ENCODE measurements at places on chromosomes 4 and X.

DNA sequence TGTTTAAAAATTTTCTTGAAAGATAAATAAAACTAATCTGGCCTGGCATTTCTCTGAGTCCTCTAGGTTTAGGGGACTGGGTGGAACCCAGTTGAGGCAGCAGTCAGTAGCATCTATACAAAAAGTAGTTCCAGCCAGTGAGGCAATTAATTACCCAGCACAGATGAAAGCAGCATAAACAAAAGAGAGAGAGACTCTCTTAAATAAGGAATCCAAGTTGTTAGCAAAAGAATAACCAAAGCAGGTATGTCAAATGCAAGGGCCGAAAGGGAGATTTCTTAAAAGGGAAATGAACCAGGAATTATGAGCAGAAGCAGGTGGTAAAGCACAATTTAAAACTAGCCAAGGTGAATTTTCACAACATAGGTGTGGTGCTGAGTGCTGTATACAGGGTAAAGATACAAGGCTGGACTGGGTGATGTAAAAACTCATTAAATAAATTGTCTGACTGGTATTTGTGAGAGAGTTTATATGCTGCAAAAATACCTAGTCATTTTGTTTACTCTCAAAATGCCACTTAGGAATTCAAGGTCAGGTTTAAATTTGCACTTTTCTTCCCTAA lies 94.6 kb upstream of the GALNT7 start:
- no peak for DNase-seq

DNA sequence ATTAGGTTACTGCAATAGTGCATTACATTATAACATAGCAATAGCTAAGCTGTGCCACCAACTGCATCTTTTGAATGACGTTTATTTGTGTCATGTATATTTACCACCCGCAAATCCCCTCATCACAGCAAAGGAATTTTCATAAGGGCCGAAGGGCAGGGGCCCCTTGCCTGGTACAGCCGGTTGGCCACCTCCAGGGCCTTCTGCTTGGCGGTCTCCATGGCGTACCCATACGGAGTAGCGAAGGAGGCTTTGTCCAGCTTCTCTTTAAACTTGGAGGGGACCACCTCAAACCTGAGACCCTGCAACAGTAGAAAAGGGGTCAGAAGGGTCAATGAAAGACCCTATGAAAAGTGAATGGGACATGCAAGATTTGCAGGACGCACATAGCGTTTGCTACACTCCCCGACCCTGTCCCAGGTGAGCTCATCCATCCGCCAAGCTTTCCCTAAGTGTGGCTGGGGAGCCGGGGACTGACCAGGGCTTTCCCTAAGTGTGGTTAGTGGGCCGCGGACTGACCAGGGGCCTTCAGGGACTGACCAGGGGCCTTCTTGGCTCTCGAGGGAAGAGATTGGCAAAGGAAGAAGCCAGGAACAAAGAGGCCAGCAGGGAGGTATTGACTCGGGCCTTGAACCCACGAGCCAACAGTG lies 10.6 kb downstream of the ASMTL start:
- no peak for DNase-seq

- DNase-seq, result no peak
Observed at GRCh38 chr4:53314252-53314651, 51.6 kb downstream of the SCFD2 start.

GRCh38 chr4:108567831-108568230 lies 52.5 kb upstream of the RPL34 start:
- no peak for DNase-seq

All from trophoblast cell (in vitro differentiated cells and primary cell).